ENCODE measurements at places on chromosomes 1 and 21.
A peak's percentile ranks its signal among the peaks of the same experiment; 100 is the strongest.

DNA sequence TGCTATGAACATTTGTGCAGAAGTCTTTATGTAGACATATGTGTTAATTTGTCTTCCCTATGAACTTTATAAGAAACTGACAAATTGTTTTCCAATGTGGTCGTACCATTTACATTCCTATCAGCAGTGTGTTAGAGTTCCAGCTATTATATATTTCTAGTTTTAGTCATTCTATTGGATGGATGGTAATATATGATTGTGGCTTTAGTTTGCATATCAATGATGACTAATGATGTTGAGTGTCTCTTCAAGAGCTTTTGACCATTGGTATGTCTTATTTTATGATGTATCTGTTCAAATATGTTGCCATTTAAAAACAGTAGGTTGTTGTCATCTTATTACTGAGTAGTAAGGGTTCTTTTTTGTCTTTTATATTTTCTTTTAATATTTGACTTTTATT lies 16.2 kb upstream of the ZNF326 start:
- DNase-seq = no peak

DNA sequence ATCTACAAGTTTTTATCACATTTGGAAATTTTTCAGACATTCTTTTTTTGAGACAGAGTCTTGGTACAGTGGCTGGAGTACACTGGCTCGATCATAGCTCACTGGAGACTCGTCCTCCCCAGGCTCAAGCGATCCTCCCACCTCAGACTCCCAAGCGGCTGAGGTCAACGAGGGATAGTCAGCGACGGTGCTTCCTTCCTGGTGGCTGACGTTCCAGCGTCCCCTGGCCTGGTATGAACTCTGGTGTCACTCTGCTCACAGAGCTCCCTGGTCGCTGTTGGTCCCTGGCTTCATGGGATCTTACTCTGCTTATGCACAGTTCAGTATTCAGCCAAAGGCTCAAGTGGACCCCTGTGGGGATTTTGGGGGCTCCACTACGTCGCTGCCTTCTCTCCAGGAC lies 3.5 kb upstream of the ARHGEF16 start:
- no peak for DNase-seq

- no peak for DNase-seq
Observed at GRCh38 chr1:220135755-220136154, 41.8 kb downstream of the IARS2 start.

DNA sequence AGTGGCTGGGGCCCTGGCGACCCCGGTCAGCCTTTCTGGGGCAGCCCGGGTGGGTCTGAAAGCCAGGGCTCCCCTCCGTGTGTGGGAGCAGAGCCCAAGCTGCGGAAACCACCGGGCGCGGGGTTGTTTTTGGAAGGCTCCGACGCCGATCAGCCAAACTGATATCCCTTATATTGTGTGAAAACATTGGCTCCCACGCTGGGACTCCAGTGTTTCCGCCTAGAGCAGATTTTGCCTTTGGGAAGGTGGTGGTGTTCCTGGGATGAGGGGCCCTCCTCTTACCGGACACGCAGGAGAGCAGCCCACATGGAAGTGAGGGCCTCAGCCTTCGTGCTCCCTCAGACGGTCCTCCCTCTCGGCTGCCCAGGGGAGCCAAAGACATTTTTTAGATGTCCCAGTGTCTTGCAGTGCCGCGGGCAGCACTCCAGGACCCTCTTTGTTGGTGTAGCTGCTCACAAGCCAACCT lies 54.3 kb downstream of the NGF start:
- no peak for DNase-seq

DNA sequence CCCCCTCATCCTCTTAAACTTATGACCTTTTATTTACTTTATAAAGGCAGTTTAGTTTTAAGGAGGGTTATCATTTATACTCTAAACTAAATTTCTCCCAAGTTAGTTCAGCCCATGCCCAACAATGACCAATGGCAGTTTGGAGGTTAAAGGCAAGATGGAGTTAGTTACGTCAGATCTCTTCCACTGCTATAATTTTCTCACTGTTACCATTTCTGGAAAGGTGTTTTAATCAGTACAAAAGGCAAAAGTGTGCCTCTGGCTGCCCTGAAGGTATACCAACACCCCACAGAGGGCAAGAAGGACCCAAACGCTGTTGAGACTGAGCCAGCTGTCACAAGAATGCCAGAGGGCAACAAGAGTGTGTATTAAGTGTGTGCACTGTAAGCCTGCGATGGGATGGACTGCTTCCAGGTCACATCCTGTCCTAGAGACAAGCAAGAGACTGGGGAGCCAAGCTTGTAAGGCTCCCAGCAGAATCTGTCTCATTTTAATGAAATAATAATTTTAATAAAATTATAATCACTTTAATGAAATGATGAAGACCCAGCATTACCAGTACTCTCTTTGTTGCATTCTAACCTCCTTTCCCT lies 32.5 kb upstream of the FAM89A start:
- no peak for DNase-seq

GRCh38 chr1:31574749-31575368 lies 1.5 kb upstream of the TINAGL1 start:
- no peak for DNase-seq

DNA sequence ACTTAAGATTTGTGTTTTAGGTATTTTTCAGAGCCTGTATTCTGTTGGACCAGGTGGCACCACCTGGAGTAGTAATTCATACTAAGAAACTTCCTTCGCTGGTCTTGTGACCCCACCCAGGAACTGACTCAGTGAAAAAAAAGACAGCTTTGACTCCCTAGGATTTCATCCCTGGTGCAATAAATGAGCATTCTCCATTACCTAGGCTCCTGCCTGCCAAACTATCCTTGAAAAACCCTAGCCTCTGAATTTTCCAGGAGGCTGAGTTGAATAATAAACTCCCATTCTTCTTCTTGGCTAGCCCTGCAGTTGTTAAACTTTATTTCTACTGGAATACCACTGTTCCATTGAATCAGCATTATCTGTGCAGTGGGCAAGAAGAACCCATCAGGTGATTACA lies 10.6 kb upstream of the RGS18 start:
- DNase-seq = no peak

DNA sequence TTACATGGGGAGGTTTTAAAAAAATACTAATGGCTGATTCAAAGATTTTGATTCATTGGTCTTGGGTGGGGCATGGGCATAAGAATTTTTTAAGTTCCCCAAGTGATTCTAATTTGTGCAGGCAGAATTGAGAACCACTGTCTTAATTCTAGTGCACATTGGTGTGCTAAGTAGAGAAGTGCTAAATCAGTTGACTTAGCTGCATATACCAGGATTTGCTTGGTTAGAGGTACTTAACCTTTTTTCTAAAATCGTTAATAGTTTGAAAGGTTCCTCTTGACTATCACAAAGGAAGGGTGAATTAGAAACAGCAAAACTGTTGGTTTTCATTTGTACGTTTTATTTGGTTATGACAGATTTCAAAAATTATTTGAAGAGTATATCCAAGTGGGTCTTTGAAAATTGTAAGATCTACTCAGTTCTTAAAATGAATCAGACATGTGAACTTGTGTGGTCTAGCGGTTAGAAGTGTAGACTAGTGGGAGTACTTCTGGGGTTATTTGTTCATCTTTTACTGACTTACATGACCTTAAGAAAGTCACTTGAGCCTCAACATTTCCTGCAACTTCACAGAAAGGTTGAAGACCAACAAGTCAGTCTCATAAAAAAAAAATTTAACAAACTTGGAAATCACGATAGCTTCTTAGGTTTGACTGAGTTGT lies 66.7 kb downstream of the RPAP2 start:
- DNase-seq = no peak

GRCh38 chr1:9385801-9386573 lies 93.3 kb downstream of the SPSB1 start:
- no peak for DNase-seq

DNA sequence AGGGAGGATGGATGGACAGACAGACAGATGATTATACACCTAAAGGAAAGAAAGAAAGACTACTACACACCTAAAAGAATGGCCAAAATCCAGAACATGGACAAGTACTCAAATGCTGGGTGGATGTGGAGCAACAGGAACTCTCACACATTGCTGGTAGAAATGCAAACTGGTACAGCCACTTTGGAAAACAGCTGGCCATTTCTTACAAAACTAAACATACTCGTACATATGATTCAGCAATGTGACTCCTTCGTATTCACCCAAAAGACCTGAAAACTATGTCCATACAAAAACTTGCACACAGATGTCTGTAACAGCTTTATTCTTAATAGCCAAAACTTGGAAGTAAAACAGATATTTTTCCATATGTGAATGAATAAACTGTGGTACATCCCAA lies 51.3 kb downstream of the PRPF38A start:
- DNase-seq = no peak

DNA sequence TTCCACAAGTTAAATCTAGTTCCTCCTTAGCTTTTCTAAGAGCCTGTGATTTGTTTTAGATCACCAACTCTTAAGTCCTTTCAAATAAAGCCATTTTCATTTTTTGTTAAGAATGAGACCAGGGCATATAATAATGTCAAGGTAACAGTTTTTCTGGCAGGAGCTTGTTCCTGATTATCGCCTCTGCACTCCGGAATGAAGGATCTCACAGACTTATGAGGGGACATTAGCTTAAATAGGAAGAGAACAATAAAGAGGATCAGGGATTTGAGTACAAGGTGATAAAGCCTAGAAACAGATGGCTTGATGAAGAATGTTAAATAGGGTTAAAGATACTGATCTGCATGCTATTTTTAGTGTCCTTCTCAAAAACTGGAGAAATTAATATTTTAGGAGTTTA lies 13.6 kb upstream of the OTUD7B start:
- DNase-seq = no peak

- DNase-seq = peak; percentile 7
Observed at GRCh38 chr21:46368533-46369285, 44.8 kb downstream of the PCNT start.

GRCh38 chr1:192901500-192901899 lies 92.7 kb downstream of the RGS2 start:
- DNase-seq = no peak

GRCh38 chr21:29803191-29803590 lies 136.6 kb downstream of the GRIK1 start:
- DNase-seq = no peak

GRCh38 chr1:1157426-1157913 lies 16.2 kb upstream of the TTLL10 start:
- peak; percentile 38 for DNase-seq

- no peak for DNase-seq
Observed at GRCh38 chr1:229694053-229694693, 68.1 kb downstream of the URB2 start.

DNA sequence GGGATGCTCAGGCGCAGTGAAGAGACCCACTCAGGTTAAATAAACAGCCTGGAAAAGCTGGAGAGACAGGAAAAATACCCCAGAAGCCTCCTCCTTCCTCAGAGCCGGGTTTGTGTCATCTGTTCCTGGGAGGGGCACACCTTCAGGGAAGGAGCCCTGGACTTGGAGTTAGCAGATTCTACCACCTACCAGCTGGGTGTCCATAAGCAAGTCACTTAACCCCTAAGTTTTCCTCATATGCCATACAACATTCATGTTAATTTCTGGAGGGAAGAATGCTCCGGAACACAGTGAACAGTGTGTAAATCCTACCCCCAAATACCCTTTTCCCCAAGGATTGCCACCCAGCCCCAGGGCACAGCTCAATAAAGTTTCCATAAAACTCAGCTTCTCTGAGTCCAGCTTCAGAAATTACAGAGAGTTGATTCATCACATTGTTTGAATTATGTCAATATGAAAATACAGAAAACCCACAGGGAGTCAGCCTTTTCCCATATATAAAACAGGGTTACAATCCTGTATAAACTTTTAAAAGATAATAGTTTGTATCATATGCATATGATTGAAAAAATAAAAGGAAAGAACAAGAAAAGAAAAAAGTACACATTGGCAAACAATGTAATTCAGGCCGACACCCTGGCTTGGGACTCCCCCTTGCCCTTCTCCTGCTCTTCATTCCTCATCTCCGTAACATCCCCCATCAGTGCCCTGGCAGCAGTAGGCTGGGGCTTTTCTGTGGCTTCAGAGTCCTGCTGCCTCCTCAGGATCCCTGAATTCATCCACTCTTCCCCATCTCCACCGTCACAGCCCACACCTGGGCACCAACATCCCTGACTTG lies 291.8 kb upstream of the USP24 start:
- no peak for DNase-seq

GRCh38 chr1:59409549-59409948 lies 112.7 kb downstream of the FGGY start:
- no peak for DNase-seq

DNA sequence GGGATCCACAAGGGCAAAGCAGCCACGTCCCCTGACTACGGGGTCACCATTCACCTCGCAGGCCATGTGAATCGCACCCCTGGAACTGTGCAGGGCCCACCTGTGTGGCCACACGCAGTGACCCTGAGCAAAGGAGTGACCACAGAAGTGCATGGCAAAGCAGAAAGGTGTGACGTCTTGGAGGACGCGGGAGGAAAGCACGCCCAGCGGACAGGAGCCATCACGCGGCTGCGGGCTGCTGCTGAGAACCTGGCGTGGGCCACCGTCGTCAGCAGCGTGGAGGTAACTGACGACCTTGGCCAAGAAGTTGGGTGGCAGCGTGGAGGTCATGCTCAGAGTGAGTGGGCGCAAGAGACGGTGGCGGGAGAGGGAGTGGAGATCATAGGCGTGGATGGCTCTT lies 76.7 kb upstream of the C1orf174 start:
- DNase-seq = no peak

DNA sequence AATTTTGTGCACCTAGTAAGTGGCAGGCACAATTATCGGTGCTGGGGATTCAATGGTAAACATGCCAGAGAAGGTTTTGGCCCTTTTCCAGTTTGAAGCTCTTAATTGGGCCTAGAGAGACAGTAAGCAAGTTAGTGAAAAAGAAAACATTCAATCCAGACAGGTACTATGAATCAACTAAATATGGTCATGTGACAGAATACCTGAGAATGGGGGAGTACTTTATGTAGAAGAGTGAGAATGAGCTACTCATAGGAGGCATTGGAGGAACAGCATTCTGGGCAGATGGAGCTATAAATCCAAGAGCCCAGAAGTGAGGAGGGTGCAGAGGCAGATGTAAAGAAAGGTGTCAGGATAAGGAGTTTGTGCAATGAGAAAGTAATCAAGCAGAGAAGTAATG lies 1017.9 kb downstream of the ADGRL2 start:
- DNase-seq = no peak

DNA sequence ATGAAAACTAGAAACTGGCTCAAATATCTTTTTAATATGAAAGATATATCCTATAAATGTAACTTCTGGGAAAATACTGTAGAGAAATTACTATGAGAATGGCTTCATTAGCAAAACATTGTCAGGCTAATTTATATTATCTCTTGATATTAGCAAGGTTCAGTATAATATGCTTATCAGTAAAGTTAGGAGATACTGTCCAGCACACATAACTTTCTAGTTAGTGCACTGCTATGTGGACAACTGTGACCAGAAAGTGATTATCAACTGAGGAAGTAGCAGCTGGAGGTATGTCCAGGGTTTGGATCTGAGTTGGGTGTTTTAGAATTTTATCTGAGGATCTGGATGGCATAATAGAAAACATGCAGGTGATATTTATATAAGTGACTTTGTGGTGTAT lies 7.5 kb downstream of the LRRC8C start:
- DNase-seq = no peak

DNA sequence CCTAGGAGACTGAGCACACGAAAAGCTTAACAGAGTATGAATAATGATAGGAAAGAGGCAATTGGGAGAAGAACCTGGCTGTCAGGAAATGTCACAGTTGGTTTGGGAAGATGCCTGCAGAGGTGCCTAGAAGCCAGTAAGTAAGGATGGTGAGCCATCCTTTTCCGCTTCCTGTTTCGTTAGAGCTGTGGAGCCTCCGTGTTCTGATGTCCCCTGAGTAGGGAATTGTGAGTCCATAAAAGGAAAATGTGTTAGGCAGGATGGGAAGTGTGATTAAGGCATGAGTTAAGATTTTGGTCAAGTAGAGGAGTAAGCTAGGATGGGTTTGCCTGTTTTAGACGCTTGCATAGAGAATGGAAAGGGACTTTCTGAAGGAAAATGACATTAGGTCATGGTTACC lies 9.0 kb downstream of the CLIC4 start:
- DNase-seq = no peak

Data from activated T-helper 1 cell treated with Interleukin-2 at 50 U/mL for 16 hours (primary cell).